Fibroblast of upper back skin (primary cell): ENCODE measurements at places on chromosomes 4 and X.
A peak's percentile ranks its signal among the peaks of the same experiment; 100 is the strongest.

DNA sequence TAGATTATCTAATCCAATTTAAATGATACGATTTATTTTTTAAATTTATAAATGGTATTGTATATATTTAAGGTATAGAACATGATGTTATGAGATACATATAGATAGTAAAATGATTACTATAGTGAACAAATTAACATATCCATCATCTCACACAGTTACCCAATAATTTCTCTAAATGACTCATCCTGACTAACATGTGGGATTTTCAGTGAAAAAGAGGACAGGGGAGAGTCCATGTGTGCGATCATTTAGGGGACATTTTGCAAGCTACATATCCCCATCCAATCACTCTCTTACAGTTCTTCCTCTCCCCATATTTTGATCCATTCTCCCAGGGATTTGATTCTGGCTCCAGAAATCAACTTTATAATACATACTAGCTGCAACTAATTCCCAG lies 88.2 kb downstream of the ABCB7 start:
- DNase-seq, result peak; percentile 2

DNA sequence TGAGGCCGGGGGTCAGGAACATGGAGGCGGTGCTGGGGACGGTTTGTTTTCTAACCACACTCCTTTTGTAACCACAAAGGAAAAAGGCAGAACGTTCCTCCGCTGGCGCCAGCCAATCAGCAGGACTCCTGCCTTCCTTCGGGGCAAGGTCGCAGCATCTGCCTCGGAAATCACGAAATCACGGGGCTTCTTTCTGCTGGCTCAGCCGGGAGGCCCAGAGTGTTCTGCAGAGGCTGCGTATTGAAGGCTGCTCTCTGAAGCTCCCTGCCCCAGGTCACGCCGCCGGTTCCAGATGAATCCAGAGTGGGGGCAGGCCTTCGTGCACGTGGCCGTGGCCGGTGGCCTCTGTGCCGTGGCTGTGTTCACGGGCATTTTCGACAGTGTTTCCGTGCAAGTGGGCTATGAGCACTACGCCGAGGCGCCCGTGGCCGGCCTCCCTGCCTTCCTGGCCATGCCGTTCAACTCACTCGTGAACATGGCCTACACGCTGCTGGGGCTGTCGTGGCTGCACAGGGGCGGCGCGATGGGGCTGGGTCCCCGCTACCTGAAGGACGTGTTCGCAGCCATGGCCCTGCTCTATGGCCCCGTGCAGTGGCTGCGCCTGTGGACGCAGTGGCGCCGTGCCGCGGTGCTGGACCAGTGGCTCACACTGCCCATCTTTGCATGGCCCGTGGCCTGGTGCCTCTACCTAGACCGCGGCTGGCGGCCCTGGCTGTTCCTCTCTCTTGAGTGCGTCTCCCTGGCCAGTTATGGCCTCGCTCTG lies 9.4 kb downstream of the TMEM187 start:
- no peak for DNase-seq

DNA sequence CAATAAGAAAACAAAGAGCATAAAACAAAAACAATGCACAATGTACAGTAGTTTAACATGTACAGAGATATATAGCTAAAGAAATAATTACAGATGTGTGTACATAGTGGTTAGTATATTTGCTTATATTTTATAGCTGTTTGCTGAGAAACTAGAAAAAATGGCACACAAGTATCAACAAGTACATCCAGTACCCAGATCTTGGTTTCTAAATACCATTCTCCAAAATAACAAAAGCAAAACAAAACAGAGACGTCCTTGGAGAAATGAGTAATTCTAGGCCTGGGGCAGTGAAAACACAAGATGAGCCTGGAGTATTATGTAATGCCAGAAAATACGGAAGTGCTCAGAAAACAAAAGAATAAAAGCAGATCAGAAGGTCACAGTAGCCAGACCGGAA lies 189.6 kb downstream of the TMEM47 start:
- no peak for DNase-seq

- DNase-seq, result no peak
Observed at GRCh38 chr4:20383969-20384368, 132.3 kb downstream of the SLIT2 start.

DNA sequence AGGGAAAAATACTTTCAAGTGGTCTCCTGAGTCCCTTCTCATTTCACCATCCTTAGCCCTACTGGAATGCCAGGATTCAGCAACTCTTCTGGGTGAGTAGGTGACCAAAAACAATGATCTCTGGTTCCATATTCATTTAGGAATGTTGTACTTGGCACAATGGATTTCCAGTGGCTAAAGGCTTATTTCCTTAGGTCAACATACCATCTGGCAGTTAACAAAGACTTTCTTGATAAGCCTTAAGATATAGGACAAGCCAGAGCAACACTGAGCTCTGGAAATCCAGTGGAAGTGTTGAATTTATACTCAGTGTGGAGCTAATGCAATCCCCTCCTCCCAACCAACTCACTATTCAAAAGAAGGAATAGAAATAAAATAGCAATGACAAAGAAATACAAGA lies 139.4 kb upstream of the EMCN start:
- no peak for DNase-seq

- no peak for DNase-seq
Observed at GRCh38 chr4:37530451-37530850, 155.7 kb downstream of the RELL1 start.

- no peak for DNase-seq
Observed at GRCh38 chr4:3208826-3209225, 40.1 kb upstream of the MSANTD1 start.

GRCh38 chr4:152572417-152573086 lies 36.7 kb upstream of the FBXW7 start:
- peak; percentile 62 for DNase-seq

GRCh38 chr4:25060241-25060962 lies 29.7 kb upstream of the LGI2 start:
- no peak for DNase-seq

DNA sequence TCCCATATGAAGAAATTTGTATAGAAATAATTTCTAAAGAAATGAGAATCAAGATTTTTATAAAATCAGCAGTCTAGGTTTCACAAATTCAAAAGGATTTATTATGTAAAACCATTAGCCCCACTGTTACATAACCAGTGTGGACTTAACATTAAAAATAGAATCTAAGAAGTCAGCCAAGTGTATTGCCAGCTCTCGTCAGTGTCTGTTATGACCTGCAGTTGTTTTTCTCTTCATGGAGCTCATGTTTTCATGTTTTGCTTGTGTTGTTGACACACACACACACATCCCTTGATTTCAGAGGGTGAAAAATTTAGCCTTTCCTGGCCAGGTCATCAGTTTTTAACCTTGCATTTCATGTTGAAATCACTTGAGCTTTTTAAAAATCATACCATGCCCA lies 39.5 kb downstream of the USP38 start:
- no peak for DNase-seq

GRCh38 chrX:47625365-47625764 lies 4.4 kb downstream of the CFP start:
- DNase-seq, result no peak

- no peak for DNase-seq
Observed at GRCh38 chr4:52883707-52884669, 21.9 kb downstream of the RASL11B start.

DNA sequence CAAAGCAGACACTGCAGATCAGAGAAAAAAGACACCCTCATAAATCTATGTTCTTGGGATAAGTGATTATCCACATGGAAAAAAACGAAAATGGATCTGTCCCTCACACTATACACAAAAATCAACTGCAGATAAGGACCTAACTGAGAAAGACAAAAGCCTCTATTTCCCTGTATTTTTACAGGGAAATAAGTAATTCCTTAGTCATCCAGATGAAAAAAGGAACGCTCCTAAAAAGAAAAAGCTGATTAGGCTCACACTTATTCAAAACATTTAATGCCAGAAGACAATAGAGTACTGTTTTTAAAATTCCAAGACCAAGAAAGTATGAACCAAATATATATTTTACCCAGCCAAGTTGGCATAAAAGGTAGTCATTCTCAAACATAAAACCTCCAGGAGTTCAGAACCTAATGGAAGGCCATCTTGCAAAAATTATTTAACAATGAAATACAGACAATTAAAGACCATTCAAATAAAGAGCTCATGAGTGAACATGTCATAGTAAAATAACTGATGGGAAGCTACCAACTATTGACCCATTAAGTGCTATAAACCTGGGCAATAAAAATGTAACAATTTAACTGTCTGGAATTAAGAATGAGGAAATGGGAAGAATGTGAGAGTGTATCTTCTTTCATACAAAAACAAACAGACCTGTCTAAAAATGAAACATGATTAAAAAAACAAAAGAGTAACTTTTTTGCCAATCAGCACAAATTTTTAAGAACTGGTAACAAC lies 20.4 kb downstream of the PAPSS1 start:
- DNase-seq, result no peak

- peak; percentile 68 for DNase-seq
Observed at GRCh38 chrX:135345107-135345589, 35.9 kb downstream of the ETDC start.

DNA sequence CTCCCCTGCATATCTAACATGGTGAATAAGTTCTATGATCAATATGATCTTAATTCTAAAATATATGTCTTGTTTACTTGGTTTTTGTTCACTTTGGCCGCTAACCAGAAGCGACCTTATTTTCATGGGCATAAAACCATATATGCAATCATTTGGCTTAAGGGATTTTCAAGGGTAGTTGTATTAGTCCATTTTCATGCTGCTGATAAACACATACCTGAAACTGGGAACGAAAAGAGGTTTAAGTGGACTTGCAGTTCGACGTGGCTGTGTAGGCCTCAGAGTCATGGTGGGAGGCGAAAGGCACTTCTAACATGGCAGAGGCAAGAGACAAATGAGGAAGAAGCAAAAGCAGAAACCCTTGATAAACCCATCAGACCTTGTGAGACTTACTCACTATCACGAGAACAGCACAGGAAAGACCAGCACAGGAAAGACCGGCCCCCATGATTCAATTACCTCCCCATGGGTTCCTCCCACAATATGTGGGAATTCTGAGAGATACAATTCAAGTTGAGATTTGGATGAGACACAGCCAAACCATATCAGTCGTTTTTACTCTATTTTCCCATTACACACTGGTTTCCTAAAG lies 114.3 kb upstream of the CPEB2 start:
- DNase-seq, result no peak

- no peak for DNase-seq
Observed at GRCh38 chr4:109989618-109990017, 76.9 kb downstream of the EGF start.

GRCh38 chr4:33187035-33187434 lies 2466.9 kb downstream of the PCDH7 start:
- no peak for DNase-seq

- no peak for DNase-seq
Observed at GRCh38 chrX:124010157-124010556, 48.7 kb downstream of the STAG2 start.

DNA sequence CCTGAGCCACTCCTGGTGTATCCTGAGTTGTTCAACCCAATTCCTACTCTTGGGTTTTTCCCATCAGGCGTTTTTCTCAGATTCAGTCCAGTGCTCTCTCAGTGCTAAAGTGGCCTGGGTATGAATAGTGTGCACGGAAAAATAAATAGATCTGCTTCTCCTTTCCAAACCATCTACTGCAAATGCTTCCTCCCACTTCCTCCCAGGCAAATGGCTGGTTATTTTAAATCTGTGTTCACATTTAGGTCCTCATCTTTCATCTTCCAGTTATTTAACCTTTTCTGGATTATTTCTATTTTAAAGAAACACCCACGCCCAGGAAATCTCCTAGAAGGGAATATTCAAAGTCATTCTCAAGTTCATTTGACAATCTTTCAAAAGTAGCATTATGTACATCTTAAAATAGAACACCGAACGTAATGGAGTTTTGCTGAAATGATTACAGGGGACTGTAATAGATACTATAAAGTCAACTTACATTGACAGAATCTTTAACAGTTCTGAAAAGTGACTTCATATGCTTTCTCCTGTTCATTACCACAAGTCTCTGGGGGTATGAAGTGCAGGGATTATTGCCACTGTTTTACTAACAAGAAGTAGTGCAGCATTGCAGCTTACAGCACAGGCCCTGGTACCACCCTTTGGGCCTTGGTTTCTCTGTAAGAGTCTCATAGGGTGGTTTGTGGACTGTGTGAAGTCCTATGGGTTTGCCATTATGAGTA lies 66.3 kb downstream of the MED28 start:
- no peak for DNase-seq

DNA sequence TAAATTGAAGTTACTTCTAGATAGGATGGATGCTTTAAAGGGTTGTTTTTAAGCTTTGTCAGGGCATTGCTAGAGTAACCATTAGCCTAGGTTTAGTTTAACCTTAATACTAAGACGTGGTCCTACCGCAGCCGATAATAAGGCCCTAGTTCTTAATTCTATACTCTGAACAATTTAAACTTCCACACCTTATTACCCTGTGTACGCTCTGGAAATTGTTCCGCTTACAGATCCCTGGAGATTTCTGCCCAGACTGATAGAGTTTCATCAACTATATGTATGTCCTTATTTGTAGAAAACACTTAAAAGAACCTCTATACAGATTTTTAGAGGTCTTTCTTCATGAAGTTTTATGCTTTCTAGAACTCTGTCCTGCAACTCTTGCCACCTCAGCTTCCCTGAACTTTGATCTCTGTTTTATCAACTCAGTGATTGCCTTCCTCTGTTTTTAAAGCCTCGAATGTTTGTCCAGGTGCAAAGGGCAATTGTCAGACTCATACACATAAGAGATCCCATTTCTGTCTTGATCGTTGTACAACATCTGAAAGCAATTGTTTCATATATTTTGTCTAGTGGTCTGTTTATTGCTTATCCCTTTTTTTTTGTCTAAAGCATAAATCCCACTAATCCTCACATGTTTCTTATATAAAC lies 71.1 kb upstream of the VCX start:
- DNase-seq, result no peak

DNA sequence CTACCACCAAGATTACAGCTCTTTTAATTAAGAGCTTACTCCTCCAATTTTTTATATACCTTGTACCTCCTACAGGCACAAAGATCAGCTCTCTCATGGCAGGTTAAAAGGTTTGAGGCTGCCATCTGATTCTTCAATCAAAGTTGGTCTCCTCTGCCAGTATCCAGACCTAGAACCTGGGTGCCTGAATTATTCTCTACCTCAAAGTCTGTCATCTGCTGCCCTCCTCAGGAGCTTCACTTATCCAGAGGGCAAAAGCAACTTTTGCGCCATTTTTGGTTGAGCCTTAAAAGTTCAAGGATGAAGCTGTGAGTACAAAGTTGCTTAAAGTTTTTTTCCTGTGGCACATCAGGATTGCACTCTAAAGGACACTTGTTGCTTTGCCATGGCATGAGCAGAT lies 343.7 kb upstream of the PPP1R2C start:
- no peak for DNase-seq

- DNase-seq, result no peak
Observed at GRCh38 chrX:77564823-77565222, 117.6 kb downstream of the FGF16 start.

DNA sequence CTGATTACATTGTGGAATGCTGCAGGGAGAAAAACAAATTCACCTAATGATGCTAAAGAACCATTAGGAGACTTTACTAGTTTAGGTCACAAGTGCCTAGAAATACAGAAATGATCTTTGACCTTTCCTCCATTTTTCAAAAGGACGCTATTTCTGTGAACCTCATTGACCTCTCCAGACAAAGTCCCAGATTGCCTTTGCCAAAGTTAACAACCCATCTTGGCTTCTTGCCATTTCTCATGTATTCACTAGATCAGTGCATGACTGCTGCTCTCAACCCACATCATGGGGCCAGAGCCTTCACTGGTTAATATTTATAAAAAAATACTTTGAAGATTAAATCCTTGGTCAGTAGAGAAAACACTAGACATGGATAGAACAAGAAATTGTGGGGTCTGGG lies 19.9 kb upstream of the AR start:
- DNase-seq, result no peak

- no peak for DNase-seq
Observed at GRCh38 chr4:74570095-74570494, 125.2 kb downstream of the AREG start.
